ENCODE measurements at places on chromosomes 5 and 9. TPM values are rescaled to one million over a fixed set of nuclear protein-coding genes. Genes with fewer than 3 reads are reported as not detected.

ANKDD1B gene
- not detected for total RNA-seq

DNA sequence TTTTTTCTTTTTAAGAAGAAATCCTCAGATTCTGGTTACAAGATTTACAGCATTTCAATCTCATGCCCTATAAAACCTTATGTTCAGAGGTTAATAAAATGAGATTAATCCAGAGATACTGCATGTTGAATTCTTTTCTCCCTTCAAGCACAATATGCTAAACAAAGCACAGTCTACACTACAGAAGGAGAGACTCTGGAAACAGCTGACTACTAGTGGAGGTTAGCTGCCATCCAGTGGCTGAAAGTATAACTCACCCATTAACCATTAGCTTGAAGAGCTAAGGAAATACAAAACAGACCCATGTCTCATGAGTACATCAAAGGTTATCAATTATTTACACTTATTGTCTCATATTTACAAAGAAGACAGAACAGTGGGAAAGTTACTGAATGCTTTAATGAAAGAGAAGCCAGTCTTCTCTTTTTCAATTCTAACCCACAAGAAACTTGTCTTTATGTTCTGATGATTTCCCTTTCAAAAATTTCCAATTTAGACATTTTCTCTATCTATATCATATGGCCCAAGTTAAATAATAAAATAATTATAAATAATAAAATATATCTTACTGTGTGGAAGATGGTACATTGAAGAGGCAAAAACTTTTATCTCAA, 12.7 kb upstream of the DNAH5 start:
- no peaks in the 10 kb centered on the region for H3K4me1 ChIP-seq
- no peak overlapping the region for H3K27ac ChIP-seq
- no peak overlapping the region for H3K4me3 ChIP-seq
- H3K36me3 ChIP-seq = no peaks in the 10 kb centered on the region
- no peak for DNase-seq

DNA sequence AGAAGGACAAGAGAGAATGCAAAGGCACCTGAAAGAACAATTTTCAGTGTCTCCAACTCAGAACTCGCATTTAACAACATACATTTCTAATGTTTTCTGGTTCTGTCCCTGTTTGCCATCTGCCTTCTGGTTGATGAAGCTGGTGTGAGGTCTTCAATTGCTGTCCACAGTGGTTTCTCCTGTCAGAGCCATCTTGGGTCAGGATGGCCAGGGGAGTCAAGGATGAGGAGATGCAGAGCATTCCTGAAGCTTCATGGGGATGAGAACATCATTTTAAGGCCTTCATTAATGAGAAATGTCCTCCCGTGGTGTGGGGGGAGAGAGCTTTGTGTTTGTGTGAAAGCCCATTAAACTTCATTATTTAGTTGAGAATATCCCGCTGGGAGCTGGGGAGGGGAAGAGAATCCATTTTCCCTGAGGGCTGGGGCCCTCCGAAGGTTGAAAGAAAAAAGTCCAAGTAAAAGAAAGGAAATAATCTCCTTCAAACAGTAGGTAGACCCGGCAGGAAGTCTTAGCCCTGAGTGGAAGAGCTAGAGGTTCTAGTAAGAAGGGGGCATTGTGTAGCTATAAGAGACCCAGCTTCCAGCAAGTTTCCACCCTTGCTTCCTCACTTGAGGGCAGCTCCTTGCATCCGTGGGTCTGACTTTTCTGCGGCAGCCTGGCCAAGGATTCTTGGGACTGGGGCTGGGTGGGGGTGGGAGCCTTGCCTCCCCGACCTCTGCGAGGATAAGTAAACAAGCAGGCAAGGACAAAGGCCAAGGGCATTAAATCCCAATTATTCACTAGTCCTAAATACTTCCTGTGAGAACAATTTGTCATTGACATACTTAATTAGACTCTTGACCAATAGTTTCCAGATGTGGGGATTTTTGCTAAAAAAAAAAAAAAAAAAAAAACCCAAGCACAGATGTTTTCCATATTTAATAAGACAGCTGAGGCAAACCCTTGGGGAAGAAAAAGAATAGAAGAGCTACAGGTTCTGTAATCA, 119.2 kb downstream of the MSX2 start:
- no peak overlapping the region for H3K4me3 ChIP-seq
- no peak for DNase-seq
- no peak overlapping the region for H3K27ac ChIP-seq
- no peaks in the 10 kb centered on the region for H3K36me3 ChIP-seq
- peaks cover 4% of the 10 kb centered on the region for H3K27me3 ChIP-seq

DNA sequence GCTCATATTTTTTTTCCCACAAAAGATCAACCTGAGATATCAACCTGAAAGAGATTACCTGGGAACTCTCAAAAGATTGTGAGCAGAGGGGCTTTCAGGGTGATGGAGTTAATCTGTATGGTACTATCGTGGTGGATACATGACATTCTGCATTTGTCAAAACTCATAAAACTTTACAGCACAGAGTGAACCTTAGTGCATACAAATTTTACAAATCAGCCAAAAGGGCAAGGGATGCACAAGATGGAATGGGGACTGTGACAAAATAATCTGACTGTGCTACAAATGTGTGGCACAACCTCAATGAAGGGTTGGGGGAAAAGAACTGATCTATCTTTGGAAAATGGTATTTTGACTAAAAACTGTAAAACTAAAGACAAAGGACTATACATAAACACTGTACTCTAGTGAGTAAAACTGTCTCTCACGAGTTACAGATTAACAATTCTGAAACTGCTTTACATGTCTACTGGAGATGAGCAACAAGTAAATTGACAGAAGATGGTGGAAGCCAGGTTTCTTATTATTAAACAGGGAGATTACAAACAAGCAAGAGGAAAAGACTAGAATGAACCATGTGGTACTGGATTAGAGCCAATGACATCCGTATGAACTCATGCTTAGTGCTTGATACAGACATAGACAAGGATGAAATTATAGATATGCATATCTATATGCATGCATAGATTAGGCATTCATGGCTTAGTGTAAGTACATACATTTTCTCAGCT, 24.8 kb upstream of the RLN1 start:
- H3K36me3 ChIP-seq = no peaks in the 10 kb centered on the region
- no peaks in the 10 kb centered on the region for H3K27me3 ChIP-seq
- no peak overlapping the region for H3K27ac ChIP-seq
- H3K4me1 ChIP-seq = no peaks in the 10 kb centered on the region
- no peak for DNase-seq

DNA sequence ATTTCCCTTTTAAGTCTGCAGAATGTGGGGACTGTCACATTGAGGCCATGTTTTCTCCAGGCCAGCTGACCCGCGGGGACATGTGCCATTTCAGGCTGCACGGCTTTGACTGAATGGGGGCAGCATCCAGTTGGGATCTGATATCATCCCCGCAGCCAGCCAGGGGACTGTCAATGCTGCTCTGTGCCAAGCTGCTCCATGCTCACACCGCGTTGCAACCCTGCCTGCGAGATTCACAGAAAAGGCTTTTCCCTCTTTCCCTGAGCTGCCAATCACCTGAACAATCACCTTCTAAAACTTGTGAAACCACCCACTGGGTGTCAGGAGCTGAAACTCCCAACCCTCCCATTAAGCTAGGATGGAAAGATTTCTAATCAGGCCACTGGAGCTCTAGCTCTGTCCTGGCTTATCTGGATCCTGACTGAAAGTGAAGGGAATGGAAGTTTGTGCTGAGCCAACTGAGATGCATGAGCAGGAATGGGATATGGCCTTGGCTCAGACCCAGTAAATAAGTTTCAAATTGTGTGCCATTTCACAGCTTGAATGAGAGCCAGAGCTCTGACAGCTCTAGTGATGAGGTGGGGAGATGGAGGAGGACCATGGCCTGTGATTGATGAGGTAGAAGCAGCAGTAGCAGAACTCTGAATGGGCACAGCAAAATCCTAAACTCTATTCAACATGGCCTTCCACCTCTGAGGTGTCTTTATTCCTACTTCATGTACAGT, 34.5 kb upstream of the ZNF366 start:
- no peaks in the 10 kb centered on the region for H3K4me1 ChIP-seq
- H3K36me3 ChIP-seq = no peaks in the 10 kb centered on the region
- no peaks in the 10 kb centered on the region for H3K27me3 ChIP-seq
- H3K4me3 ChIP-seq = no peak overlapping the region

DNA sequence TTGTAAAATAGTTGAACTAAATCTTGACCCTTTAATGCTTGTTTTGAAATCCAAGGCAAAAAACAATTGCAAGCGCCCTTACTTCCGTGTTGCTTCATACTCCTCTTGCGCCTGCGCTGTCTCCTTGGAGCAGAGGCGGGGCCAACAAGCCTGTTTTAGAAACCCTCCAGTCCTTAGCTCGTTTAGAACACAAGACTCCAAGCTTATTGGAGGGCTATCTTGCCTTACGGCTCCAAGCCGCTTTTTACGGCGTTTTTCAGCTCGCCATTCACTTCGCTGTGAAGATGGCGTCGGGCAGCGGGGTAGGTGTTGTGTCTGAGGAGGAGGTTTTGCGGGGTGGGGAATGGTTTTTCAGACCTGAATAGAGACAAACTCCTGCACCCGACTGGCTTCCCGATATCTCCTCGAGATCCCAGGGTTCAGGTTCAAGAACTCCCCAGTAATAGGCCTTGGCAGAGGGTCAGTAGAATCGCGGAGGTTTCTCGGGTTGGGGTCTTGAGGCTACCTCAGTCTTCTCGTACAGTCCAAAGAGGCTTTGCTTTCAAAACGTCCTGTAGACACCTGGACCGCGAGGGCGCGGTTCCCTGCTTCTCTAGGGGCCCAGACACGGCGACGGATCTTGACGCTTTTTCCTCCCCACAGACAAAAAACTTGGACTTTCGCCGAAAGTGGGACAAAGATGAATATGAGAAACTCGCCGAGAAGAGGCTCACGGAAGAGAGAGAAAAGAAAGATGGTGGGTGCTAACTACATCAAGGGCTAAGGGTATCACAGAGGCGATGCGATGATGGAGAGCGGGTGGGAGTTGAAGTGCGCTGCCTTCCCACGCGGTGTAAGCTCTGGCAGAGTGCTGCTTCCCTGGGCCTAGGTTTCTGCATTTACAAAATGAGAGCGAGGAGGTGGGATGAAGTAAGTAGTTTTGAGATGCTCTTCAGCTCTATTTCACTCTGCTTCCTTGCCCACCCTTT, at the start of gene ZMAT2:
ZMAT2 (plus strand) TSS at position 271 of the 968 bp plus-strand sequence; CDS start at position 285, 14 bp downstream.
- H3K4me3 ChIP-seq = peak within 1 kb of the TSS; percentile 68
- H3K4me1 ChIP-seq = peaks cover 4% of the 10 kb centered on the region
- peak within 1 kb of the TSS; percentile 82 for H3K27ac ChIP-seq
- peaks cover 85% of the 10 kb centered on the region for H3K36me3 ChIP-seq

DNA sequence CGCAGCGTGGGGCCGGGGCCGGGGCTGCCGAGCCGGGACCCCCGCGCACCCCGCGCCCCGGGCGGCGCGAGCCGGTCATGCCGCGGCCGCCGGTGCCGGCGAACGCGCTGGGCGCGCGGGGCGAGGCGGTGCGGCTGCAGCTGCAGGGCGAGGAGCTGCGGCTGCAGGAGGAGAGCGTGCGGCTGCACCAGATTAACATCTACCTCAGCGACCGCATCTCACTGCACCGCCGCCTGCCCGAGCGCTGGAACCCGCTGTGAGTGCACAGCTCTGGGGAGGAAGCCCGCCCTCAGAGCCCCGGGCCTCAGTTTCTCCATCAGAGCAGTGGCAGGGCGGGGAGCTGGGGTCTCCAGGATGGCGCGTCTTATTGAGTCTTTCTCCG, 335 bp downstream of the GALNT12 start:
- no peak for DNase-seq
- no peaks in the 10 kb centered on the region for H3K27me3 ChIP-seq
- H3K27ac ChIP-seq = peak overlapping the region; percentile 83
- peaks cover 21% of the 10 kb centered on the region for H3K4me1 ChIP-seq

DNA sequence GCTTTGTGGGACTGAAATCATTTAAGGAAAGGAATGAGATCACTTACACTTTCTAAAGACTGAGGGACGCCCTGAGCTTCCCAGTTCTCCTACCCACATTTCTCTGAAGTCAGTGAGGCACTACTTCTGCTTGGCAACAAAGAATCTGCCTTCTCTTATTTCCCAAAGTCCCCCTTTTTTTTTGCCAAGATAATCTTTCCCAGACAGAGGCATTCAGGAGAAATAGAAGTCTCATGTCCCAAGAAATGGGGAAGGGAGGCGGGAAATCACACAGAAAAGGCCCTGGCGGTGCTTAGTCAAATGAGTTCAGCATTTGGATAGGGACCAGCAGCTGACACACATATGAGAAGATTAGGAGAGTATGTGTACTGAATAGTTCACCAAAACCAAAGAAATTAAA, 159.7 kb downstream of the MUSK start:
- H3K36me3 ChIP-seq = no peaks in the 10 kb centered on the region
- DNase-seq = no peak
- H3K4me1 ChIP-seq = no peaks in the 10 kb centered on the region
- H3K4me3 ChIP-seq = no peak overlapping the region
- no peaks in the 10 kb centered on the region for H3K27me3 ChIP-seq

TRIM36 gene
- 0.76 TPM for total RNA-seq

DNA sequence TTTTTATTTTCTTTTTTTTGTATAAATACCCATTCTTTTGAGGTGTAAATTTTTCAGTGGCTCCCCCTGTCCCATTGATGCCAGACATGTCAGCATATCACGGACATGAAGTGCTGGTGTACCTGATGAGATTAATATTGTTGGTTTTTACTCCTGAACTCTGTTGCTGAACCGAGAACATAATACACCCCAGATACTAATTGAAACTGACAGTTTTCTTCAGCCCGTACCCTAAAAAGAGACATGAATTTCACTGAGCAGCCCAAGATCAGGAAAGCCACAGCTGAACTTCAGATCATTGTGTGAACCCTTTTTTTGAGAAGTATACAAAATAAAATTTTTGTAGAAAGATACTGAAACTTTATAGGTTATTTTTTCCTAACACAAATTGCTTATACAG, 75.7 kb downstream of the PRDM9 start:
- no peaks in the 10 kb centered on the region for H3K4me1 ChIP-seq
- no peaks in the 10 kb centered on the region for H3K27me3 ChIP-seq
- H3K36me3 ChIP-seq = no peaks in the 10 kb centered on the region
- DNase-seq = no peak
- H3K4me3 ChIP-seq = no peak overlapping the region
- no peak overlapping the region for H3K27ac ChIP-seq

DNA sequence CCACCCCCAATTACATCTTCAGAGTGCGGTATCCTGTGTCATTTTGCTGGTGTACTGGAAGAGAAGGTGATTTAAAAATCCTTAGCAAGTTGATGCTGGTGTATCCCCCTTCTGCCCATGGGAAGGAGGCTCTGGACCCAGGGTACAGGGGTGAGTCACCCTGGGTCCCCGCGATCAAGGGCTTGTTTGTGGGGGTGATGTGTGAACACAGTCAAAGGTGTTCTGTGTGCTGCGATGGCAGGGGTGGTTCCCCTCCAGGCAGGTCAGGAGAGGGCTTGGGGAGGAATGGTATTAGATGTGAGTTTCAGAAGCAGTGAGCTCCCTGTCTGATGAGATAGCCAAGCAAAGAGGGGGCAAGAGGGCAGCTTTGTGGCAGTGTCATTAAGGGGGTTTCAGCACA, 28.9 kb downstream of the OLFM1 start:
- no peak for DNase-seq
- no peaks in the 10 kb centered on the region for H3K36me3 ChIP-seq
- H3K4me1 ChIP-seq = no peaks in the 10 kb centered on the region
- H3K27ac ChIP-seq = no peak overlapping the region

GRCh38 chr5:38207343-38207742, 51.0 kb upstream of the EGFLAM start:
- no peaks in the 10 kb centered on the region for H3K4me1 ChIP-seq
- H3K27me3 ChIP-seq = no peaks in the 10 kb centered on the region
- H3K4me3 ChIP-seq = no peak overlapping the region
- no peaks in the 10 kb centered on the region for H3K36me3 ChIP-seq
- no peak overlapping the region for H3K27ac ChIP-seq
- DNase-seq = no peak

- peaks cover 7% of the 10 kb centered on the region for H3K27me3 ChIP-seq
- no peak for DNase-seq
- H3K4me3 ChIP-seq = no peak overlapping the region
- H3K36me3 ChIP-seq = no peaks in the 10 kb centered on the region
Observed at GRCh38 chr9:123282362-123283047, 14.1 kb upstream of the STRBP start.

ZDHHC11B gene
- 3.3 TPM for total RNA-seq

Data from esophagus squamous epithelium (tissue), 5 donors.